ENCODE measurements at places on chromosomes 12 and 14. TPM values are rescaled to one million over a fixed set of nuclear protein-coding genes. Genes with fewer than 3 reads are reported as not detected.

TRHDE gene
- polyA plus RNA-seq = 2.2 TPM

RNASE3 gene
- polyA plus RNA-seq = not detected

AQP2 gene
- not detected for polyA plus RNA-seq

KRT77 gene
- not detected for polyA plus RNA-seq

CMAS gene
- polyA plus RNA-seq = 215 TPM

SDR39U1 gene
- polyA plus RNA-seq = 50.7 TPM

MYF6 gene
- polyA plus RNA-seq = not detected

BTG1 gene
- 51.1 TPM for polyA plus RNA-seq

AMHR2 gene
- 12.9 TPM for polyA plus RNA-seq

CALM1 gene
- 769 TPM for polyA plus RNA-seq

PRPH gene
- polyA plus RNA-seq = not detected

POTEG gene
- polyA plus RNA-seq = not detected

SARNP gene
- 62.8 TPM for polyA plus RNA-seq

NPFF gene
- polyA plus RNA-seq = 4.2 TPM

SALL2 gene
- polyA plus RNA-seq = 2.5 TPM

LRTM2 gene
- polyA plus RNA-seq = not detected

KLRC1 gene
- 4.6 TPM for polyA plus RNA-seq

ARMH4 gene
- not detected for polyA plus RNA-seq

ZC2HC1C gene
- 15.9 TPM for polyA plus RNA-seq

CLEC9A gene
- polyA plus RNA-seq = 1.6 TPM

SLC5A8 gene
- polyA plus RNA-seq = not detected

All from small intestine (tissue), 16 donors.